NCI-H1105 treated with DMSO at 0.1 percent for 48 hours (cell line): ENCODE measurements at places on chromosomes 11 and 22.

GRCh38 chr11:37978647-37979046 lies 1380.6 kb upstream of the RAG2 start:
- DNase-seq, result no peak

DNA sequence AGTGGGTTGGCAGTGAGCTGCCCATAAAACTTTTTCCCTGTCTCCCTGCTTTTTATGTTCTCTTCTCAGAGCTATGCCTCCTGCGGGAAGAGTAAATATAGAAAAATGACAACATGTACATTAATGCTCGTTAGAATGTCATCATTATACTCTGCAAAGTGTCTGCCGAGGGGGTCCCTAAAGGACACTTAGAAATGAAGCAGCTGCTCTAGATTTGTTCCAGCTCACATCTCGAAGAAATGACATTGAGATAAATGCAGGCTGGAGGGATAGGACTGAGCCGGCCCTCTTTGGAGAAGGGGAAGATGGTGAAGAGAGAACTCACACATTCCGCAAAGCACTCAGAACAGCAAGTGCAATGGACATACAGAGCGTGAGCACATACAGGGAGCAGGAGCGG lies 240.0 kb downstream of the NXPE2 start:
- no peak for DNase-seq

- DNase-seq, result no peak
These were observed 5.1 kb downstream of the ABCC8 start for GRCh38 chr11:17471501-17471900.

GRCh38 chr11:10351765-10352641 lies 47.1 kb downstream of the ADM start:
- DNase-seq, result no peak

- peak; percentile 52 for DNase-seq
These were observed 599 bp downstream of the NPTXR start for GRCh38 chr22:38843201-38843656.

DNA sequence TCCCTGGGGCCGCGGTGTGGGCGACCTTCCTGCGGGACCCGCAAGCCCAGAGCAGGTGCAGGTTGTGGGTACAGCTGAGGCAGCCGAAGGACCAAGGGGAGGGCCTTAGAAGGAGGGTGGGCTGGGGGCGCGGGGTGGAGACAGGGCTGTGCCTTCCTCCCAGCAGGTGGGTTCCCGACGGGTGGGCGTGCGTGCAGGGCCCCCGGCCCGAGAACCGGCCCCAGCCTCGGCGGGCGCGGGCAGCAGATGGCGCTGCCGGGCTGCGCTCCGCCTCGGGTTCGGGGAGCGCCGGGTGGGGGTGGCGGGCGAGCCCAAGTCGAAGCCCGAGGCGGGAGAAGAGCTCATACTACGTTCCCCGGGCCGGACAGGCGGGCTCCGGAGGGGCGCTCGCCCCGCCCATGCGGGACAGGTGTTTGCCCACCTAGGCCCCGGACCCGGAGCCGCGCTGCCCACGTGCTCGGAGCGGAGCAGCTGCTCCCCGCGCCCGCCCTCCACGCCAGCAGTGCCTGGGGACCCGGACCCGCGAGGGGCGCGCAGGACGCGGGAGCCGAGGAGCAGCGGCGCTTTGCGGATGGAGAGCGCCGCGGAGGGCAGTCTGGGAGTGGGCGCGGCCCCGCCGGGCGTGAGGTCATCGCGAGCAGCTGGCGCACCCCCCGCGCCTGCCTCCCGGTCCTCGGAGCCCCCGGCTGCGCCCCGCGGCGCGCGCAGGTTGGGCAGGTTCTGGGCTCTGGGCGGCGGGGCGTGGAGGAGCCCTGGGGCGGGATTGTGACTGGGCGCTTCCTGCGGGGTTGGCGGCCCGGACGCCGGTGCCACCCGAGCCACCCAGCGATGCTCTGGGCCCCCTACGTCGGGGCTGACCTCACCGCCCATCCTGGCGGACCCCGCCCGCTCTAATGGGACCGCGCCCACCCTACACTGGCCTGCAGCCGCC lies 25.3 kb downstream of the DUSP8 start:
- peak; percentile 58 for DNase-seq

DNA sequence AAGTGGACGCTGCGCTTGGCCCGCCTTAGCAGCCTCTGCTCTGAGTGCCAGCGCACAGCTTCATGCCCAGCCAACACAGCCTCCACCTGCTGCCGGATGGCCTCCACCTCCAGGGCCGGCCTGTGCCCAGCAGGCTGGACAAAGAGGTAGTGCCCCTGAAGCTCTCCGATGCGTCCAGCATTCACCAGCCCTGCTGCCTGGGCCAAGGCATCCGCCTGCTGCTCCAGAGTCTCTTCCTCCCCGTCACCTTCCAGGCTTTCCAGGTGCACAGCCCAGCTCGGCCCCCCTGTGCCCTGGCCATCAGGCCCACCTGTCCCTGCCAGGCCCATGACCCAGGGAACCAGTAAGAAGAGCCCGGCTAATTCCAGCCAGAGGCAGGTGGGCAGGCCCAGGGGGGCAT lies 2.5 kb downstream of the PCSK7 start:
- no peak for DNase-seq

DNA sequence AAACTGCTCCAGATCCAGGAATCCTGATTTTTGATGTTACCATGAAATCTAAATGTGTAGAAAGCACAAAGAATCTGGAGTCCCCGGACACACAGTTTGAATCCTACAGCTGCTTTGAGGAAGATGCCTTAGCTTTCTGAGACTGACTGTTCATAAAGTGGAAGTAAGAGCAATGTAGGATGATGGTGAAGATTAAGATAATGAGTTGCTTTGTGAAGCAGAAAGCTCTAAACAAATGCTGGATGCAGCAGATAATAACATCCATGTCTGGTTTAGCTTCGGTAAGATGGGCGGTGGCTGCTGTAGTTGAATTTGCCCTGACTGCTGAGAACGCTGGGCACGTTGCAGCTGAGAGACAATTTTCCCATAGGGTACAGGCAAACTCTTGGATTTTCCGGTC lies 20.1 kb downstream of the OVOL1 start:
- no peak for DNase-seq
